ENCODE measurements at places on chromosomes 6 and 20.

- peak; percentile 74 for DNase-seq
Observed at GRCh38 chr6:42777126-42777822, 4.6 kb upstream of the BICRAL start.

- DNase-seq = no peak
Observed at GRCh38 chr6:112939563-112939962, 592.4 kb downstream of the RFPL4B start.

- DNase-seq = no peak
Observed at GRCh38 chr20:47805951-47806350, 20.7 kb upstream of the SULF2 start.

DNA sequence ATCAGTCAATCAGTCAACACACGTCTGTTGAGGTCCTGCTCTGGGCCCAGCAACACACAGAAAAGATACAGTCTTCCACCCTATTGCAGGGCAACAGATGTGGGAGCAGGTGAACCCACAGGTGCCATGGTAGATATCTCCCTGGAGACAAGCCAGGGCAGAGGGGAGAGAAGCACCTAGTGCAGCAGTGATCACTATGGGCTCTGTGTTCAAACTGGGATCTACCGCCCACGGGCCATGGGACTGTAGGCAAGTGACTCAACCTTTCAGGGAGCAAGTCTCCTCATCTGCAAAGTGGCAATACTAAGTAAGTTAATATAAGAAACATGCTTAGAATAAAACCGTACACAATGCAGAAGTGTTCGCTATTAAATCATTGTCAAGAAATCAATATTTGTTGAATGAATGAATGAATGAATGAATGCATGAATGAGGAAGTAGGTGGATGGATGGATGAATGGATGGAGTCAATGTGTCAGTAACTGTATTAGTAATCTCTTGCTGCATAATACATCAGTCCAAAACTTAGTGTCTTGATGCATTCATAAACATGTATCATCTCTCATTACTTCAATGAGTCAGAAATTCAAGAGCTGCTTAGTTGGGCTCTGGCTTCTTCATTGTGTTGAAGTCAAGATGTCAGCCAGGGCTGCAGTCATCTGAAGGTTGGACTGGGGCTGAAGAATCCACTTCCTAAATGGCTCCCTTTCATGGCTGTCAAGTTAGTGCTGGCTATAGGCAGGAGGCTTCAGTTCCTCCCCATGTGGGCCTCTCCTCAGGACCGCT, 31.9 kb upstream of the NFATC2 start:
- DNase-seq = no peak

GRCh38 chr6:13307508-13307995, 20.8 kb downstream of the TBC1D7 start:
- peak; percentile 44 for DNase-seq

DNA sequence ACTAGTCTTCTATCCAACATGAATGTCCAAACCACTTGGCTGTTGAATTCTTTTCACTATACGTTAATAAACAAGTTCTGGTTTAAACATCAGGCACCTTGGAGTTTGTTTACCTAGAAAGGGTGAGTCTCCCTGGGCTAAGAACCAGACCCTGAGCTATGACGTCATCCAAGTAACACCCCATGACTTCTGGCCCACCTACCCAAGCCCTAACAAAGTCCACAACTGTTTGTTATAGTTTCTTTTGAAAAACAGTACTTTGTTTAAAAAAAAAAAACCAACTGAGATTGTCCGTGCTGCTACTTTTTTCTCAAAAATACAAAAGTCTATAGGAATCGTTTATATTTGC, 146.9 kb upstream of the BEND6 start:
- DNase-seq = no peak

DNA sequence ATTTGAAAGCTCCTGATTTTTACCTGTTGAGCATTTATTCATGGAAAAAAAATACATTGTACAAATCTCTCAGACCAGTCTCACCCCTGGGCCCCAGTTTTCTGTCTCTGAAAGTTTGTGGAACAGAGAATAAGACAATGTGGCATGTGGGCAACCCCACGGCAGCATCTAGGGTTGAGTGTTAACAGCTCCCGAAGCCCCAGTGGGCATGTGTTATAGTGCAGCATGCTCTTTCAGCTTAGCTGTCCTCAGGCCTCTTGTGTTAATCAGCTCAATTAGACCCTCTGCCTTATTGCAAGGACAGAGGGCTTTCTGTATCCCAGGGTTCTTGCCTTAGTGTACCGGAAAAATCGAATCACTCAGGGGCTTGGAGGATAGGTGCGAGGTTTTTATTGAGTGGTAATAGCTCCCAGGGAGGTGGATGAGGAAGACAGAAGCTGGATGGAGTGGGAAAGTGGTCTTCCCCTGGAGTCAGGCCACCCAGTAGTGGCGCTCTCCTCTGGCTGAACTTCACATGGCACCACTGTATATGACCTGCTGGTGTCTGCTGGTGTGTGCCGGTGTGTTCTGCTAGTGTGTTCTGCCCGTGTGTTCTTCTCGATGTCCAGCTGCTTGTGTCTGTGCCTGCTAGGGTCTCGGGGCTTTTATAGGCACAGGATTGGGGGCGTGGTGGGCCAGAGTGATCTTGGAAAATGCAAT, 382.8 kb downstream of the EPM2A start:
- DNase-seq = no peak

- DNase-seq = no peak
Observed at GRCh38 chr6:136326038-136326553, 36.5 kb upstream of the BCLAF1 start.

GRCh38 chr6:108640104-108640503, 79.4 kb downstream of the FOXO3 start:
- no peak for DNase-seq

GRCh38 chr6:131459005-131459404, 114.0 kb upstream of the ARG1 start:
- DNase-seq = no peak

- peak; percentile 44 for DNase-seq
Observed at GRCh38 chr6:24927985-24928745, 7.6 kb downstream of the RIPOR2 start.

- no peak for DNase-seq
Observed at GRCh38 chr6:2476376-2476775, 231.0 kb upstream of the GMDS start.

GRCh38 chr6:137878486-137879285, 11.6 kb downstream of the TNFAIP3 start:
- DNase-seq = no peak

- DNase-seq = peak; percentile 79
Observed at GRCh38 chr6:37657112-37657886, 40.4 kb downstream of the MDGA1 start.

DNA sequence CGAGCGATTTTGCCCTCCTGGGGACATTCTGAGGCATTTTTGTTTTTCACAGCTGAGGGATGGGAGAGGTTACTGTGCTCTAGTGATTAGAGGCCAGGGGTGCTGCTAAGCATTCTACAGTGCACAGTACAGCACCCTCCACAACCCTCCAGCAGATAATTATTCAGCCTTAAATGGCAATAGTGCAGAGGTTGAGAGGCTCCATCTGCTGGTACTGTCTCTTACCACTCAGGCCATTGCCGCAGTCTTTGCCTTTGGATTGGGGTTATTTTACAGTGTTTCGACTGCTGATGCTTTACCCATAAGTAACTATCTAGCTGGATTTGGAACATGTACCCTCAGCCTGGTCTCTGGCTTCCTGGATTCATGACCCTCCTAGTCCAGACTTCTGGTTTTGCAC, 705.3 kb downstream of the KIF16B start:
- DNase-seq = no peak

- DNase-seq = no peak
Observed at GRCh38 chr6:66851930-66852329, 1144.9 kb upstream of the EYS start.
